Endodermal cell (in vitro differentiated cells): ENCODE measurements at places on chromosomes 5 and 9.

- DNase-seq = peak; percentile 42
Observed at GRCh38 chr5:55306641-55307382, 682 bp downstream of the DHX29 start.

DNA sequence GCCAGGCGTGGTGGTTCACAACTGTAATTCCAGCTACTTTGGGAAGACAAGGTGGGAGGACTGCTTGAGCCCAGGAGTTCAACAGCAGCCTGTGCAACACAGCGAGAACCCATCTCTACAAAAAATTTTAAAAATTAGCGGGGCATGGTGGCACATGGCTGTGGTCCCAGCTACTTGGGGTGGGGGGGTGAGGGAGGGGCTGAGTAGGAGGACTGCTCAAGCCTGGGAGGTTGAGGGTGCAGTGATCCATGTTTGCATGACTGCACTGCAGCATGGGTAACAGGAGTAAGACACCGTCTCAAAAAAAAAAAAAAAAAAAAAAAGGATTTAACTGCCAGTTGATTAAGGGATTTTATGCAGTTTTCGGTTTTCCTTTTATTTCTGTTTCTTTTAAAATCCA, 65.0 kb downstream of the PTBP3 start:
- DNase-seq = no peak

DNA sequence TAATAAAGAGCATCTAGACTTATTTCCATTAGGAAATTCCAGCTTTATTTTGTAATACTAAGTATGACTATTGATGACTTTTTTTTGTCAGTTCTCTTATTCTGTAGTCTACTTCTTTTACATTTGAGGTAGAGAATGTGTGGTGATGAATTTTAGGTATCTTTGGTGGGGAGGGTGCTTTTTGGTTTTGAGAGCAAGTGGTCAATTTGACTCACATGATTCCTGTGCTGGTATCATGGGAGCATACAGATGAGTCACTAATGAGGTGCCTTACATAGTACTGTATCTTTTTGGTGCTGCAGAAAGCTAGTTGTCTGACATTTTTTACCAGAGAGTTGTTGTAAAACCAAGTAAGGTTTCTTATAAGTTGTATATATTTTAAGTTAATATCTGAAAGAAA, 35.3 kb downstream of the ERBIN start:
- DNase-seq = no peak

DNA sequence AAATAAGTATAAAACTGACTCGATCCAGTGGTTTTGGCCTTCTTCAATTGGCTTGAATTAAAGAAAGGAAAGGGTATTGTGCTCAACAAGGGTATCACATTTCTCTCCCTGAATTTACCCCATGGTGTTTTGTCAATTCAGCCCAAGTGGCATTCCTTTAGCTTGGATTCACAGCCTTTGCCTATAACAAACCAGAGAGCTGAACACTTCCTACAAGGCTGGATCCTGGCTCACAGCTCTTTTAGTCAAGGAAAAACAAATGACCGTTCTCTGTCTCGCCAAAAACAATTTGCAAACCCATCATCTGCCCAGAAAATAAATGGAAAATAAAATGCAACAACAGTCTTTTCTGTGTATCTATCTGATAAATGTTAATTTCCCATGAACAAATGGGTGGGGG, 5.7 kb downstream of the ZNF366 start:
- no peak for DNase-seq

DNA sequence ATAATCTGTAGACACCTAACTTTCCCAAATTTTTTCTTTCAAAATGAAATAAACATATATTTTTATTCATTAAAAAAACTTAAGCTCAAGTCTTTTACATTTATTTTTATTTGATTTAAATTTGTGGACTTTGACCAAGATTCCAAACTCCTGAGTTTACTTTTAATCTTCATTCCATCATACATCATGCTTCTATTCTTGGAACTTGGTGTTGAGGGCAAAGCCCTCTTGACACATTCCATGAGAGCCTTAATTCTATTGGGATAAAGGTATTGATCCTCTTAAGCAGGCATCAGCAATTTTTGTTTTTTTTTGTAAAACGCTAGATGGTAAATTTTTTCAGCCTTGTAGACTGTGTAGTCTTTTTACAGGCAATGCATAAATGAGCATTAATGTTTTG, 53.6 kb downstream of the FBXO4 start:
- DNase-seq = no peak

DNA sequence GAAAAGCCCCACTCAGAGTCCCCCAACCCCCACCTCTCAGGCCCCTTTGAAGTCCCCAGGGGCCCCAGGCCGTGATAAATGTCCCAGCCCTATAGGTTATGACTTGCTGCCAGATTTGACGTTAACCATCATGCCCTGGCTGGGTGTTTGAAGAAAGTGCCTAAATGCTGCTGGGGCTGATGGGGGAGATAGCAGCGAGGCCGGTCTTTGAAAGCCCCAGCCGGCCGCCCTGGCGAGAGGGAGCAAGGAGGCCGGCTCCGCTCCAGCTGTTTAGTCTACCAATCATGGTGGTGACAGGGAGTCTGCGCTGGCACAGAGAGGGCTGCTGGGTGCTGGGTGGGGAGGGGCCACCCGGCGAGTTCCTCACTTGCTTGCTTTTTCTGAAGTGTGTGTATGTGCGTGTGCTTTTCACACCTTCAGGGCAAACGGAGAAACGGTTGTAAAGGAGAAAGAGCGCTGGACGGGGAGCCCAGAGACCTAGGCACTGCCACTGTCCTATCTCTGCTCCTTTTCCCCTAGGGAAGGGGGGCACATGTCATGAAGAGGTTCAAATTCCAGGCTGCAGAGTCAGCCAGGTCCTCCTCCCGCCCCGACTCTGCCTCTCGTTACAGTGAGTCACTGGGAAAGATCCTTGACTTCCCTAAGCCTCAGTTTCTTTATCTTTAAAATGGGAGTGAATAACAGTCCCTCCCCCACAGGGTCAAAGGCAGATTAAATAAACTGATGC, 126.1 kb upstream of the HAND1 start:
- DNase-seq = peak; percentile 76

DNA sequence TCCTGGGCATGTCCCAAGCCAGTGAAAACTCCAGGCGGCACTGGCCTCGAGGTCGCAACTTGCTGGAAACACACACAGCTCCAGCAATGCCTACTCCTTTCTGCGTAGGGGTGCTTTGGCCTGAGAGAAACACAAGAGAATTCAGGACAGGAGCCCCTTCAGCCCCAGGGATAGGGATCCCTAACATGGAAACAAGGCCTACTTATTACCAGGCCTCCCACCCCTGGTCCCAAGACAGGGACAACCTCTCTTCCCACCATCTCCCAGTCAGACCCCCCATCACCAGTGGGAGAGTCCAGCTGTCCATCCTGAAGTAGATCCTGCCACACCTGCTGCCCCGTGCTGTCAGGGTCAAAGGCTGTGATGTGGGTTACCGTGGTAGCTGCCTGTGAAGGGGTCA, 7.8 kb downstream of the CREB3 start:
- no peak for DNase-seq

DNA sequence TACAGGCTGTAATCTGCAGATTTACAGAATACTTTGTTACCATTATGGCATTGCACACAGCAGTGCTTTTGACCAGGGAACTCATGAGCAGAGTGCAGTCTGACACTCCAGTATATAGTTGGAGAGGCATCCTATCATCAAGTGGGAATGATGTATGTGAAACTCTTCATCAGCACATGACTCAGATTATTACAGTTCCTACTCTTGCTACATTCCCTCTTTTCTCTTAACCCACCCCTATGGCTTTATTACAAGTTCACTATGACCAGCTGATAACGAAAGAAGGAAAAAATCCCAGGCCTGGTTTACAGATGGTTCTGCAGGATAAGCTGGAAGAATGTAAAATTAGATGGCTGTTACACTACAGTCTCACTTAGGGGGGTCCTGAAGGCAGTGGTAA, 385.9 kb downstream of the RASEF start:
- no peak for DNase-seq

DNA sequence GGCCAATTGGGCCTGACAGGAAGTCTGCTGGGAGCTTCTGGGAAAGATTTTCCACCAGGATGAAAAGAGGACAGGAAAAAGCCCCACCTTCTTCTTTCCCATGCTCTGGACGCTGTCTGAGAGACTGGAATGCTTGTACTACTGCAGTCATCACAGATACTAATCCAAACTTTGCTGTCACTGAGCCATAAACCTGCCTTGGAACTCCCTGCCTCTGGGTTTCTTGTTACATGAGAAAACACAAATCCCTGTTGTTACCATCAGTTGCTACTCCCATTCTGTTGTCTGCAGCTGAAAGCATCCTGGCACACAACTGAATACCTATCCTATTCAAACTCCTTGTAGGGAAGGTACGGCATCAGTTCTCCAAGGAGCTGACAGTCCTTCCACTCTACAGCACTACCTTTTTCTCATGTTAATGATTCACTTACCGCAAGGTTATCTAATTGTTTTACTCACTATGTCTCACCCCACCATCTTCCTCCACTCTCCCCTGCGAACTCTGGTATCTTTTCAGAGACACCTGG, 167.5 kb downstream of the CDK5RAP2 start:
- DNase-seq = peak; percentile 51

DNA sequence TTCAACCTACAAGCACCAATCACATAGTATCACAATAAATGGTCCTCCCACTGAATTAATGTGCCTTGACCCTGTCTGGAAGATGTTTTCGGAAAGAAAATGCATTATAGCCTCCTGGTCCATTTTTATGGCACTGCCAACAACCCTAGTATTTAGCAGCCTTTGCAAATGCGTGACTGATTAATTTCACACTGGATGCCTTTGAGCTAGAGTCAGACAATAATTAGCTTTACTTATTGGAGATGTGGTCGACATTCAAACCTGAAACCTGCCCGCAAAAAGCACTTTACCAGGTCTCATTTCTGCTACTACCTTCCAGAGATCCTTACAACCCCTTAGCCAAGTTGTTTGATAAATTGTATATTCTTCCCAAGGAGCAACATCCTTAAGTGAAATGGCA, 119.3 kb upstream of the DPYSL3 start:
- no peak for DNase-seq

DNA sequence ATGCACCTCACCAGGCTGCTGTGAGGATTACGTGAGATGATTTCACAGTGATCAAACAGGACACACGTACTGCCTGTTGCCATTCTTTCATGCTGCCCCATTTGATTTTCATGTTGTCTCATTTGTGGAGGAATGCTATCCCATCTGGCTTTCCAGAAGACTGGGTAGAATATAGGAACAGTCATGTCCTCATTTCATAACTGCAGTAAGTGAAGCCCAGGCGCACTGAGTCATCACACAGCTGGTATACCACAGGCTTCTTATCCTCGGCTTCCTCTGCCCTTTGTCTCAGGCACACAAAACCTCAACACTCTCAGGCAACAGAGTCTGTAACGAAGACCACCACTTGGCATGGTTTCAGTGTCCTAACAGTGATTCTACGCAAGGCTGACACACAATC, 62.3 kb downstream of the LHFPL2 start:
- no peak for DNase-seq

GRCh38 chr5:100889165-100889743, 13.8 kb downstream of the ST8SIA4 start:
- DNase-seq = no peak

DNA sequence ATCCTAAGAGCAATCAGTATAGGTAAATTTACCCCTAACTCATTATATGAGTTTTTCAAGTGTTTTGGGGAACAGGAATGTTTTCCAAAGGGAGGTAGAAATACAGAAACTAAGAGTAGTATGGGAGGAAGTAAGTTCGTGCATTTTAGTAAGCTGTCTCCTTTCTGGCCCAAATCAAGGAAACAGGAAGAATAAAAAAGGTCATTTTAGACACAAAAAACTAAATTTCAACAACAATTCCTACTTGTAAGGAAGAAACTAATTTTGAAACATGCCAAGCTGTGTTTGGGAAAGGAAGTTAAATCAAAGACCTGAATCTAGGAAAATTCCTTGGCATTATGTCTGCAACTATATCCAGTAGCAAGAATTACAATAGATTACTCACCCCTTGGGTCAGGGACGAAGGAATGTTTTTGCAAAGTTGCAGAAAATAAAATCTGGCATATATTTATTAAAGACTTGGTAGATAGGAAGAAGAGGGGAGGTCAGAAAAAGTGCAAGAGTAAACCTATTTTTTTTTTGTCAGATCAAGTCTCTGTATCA, 6.5 kb upstream of the RPS6 start:
- DNase-seq = no peak

- no peak for DNase-seq
Observed at GRCh38 chr5:158510479-158510878, 589.2 kb downstream of the EBF1 start.
